Stimulated activated CD4-positive, alpha-beta T cell treated with anti-CD3 and anti-CD28 coated beads, Interleukin-1b, Interleukin-23, amount 100 ng/mL, for 1 hour (primary cell): ENCODE measurements at places on chromosomes 7 and 10.

DNA sequence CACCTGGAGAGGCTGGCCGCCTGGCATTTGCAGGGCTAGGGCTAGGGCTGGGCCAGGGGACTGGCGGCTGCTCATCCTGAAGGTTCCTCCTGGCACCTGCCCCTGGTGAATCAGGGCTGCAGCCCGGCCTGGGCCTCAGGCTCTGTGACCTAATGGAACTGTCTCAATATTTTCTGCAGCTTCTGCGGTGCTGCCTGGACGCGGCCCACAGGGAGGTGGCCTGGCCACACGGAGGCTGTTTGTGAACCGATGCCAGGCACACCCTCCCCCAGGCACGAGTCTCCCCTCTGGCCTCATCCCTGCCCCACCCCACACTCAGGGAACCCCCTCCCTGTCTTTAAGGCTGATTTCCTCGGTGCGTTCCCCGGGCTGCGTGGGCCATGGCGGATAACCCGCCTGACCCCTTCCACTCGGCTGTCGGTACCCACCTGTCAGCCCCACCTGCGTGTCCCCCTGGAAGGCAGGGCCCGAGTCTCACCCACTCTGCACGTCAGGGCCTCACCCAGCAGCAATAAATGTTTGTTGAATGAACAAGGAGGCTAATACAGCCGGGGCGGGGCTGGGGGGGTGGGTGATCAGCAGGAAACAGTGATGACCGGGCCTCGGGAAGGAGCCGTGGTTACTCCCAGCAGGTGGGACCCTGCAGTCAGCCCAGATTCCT lies 54.5 kb upstream of the DNAJB6 start:
- no peak for DNase-seq

DNA sequence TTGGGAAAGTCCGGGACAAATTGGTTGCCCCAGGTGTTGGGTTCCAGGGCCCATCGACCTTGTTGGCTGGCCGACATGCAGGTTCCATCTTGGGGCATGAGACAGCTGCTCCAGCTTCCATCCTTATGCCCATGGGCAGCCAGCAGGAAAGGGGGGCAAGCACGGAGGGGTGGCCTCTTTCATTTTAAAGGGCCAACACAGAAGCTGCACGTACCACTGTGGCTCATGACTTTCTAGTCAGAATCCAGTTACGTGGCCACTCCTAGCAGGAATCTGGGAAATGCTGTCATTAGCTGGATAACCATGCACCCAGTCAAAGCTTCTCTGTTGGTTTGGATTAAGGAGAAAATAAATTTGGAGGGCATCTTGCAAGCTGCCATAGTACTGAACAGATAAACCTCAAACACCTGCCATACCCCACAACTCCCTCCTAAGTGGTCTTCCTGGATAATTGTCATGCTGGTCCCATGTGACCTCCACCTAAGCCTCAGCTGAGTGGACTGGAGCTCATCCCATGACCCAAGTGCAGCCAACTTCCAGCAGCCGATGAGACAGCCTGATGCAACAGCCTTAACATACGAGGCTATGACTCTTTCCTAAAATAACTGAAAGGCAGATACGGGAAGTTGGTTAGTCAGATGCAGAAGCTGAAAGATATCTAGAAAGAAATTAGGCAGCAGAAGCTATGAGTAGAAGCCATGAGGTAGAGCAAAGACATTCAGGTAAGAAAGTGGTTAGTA lies 21.4 kb upstream of the GSDME start:
- DNase-seq: no peak

DNA sequence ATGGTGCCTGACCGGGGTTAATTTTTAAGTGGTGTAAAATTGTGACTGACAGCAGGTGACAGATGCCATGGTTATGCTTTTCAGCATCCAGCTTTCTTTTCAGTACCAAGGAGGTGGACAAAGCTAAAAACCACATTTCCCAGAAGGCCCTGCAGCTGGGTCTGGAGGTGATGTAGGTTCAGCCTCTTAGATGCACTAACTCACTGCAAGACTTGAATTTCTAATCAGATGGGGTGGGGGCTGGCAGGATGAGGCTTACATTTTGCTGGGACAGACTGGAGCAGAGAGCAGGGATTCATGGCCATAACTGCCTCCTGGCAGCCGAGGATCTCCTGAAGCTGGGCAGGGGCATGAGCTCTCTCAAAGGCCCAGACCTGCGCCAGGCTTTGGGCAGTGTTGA lies 52.4 kb downstream of the PDIA4 start:
- no peak for DNase-seq

DNA sequence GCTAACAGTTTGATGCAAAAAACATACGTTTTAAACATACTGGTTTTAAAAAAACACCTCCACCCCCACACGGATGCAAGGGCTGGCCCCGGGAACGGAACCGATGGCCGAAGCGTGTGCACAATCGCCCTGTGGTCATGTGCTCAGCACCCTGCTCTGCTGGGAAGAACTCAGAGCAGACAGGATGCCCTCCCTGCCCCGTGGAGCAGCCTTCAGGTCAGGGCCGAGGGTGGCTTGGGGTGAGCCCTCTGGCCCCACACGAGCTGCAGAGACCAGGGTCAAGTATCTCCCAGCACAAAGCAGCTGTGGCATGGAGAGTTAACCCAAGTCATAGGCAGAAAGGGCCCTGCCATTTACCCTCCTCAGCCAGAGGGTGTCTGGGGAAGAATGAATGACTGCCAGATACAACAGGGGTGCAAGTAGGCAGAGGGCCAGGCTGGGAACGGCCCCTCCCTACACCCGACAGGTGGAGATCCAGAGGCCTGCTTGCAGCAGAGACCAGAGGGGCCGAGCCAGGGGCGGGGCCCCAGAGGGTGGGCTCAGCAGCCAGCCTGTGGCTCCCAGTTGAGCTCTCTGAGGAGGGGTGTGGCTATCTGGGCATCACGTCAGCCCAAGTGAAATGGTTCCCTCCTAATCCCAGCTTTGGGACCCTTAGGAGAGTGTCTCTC lies 56.8 kb downstream of the ZRANB1 start:
- DNase-seq: no peak

GRCh38 chr10:75068523-75068922 lies 42.9 kb upstream of the SAMD8 start:
- no peak for DNase-seq

DNA sequence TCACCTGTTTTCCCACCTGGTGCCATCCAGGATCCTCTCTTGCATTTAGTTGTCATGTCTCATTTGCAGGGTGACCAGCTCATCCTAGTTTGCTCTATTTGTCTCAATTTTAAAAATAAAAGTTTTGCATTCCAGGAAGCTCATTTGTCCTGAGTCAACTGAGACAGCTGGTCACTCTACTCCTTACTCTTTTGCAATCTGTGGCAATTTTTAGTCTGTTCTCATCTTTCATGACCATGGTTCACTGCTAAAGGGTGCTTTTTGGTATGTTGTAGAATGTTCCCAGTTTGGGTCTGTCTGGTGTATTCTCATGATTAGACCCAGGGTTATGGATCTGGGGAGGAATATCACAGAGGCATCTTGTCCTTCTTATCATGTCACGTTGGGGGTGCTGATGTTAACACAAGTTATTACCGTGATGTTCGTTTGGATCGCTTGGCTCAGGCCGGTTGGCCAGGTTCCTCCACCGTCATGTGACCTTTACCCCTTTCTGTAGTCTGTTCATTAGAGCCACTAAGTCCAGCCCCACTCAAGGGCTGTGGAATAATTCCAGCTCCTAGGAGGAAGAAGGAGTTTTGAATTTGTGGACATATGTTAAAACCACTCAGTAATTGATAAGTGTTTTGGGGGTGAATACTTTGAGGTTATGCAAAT lies 103.3 kb upstream of the IGFBP3 start:
- DNase-seq: no peak

DNA sequence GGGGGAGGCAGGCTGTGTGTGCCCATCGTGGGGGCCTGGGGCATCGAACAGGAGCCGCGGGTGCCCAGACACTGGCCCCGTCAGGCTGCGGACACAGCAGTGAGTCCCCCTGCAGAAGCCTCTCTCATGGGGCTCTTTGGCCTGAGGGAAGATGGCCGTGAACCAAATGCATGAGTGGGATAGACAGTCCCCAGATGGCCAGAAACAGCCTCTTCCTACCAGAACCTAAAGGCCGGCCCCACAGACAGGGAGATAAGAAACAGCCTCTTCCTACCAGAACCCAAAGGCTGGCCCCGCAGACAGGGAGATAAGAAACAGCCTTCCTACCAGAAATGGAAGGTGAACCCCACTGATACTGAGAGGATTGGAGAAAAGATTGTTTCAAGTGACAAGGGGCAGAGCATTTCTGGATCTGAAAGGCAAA lies 16.6 kb downstream of the IDI2 start:
- DNase-seq: no peak

- DNase-seq: no peak
Measured at GRCh38 chr7:93475811-93476210, 98.7 kb downstream of the CALCR start.

GRCh38 chr7:68244389-68244788 lies 1247.8 kb downstream of the TYW1 start:
- DNase-seq: no peak

GRCh38 chr10:132924046-132924952 lies 18.1 kb downstream of the CFAP46 start:
- no peak for DNase-seq

GRCh38 chr7:96085953-96086352 lies 235.9 kb downstream of the SLC25A13 start:
- DNase-seq: no peak

DNA sequence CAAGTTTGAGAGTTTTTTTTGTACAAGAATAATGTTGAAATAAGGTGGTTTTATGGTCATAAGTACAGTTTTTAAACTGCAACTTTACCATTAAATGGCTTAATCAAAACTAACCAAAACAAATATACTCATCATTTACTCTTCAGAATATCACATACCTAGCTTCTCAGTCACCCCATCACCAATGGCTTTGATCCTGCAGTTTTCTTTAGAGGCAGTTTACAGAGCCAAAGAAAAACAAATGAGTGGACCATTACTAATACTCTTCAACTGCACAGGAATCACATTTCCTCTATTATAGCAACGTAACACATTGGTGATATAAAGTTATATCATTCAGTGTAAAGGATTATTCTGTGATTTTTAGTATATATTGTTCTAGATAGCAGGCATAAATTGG lies 576.1 kb upstream of the LRRTM3 start:
- no peak for DNase-seq

- no peak for DNase-seq
Measured at GRCh38 chr10:25633542-25633941, 300.5 kb upstream of the MYO3A start.

GRCh38 chr7:147904219-147904576 lies 686.4 kb upstream of the C7orf33 start:
- DNase-seq: no peak
